ENCODE measurements at places on chromosomes 13 and 19. TPM values are rescaled to one million over a fixed set of nuclear protein-coding genes. Genes with fewer than 3 reads are reported as not detected.
A peak's percentile ranks its signal among the peaks of the same experiment; 100 is the strongest.

Gene MAB21L1
- 2.9 TPM for total RNA-seq

Gene ELSPBP1
- not detected for total RNA-seq

Gene OR10H1
- total RNA-seq: not detected

Gene STRN4
- 42.5 TPM for total RNA-seq

Gene NLRP5
- total RNA-seq: not detected

Gene GPR180
- 6.8 TPM for total RNA-seq

Gene NDUFA7
- total RNA-seq: 21.0 TPM

Gene ZNF506
- total RNA-seq: 27.6 TPM

Gene PCDH9
- 11.4 TPM for total RNA-seq

DNA sequence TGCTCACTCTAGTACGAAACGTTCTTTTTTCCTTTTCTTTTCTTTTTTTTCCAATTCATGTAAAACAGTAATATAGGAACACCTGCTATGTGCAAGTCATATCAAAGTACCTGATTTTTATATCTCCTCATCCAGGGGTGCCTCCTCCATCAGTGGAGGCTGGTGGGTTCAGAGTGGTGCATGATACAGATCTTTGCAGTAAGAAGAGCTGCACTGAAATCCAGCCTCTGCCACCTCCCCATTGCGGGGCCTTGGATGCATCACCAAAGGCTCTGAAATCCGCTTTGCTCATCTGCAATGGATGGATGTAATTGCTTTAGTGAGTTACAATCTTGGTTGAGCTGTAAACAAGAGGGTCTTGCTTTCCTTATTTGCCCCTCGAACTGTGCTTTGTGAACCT lies 38.3 kb downstream of the GPR12 start:
- no peak for DNase-seq

- DNase-seq: no peak
Measured at GRCh38 chr19:29837996-29838395, 26.2 kb downstream of the CCNE1 start.

- no peak for DNase-seq
Measured at GRCh38 chr19:12953799-12954611, 3.0 kb downstream of the GADD45GIP1 start.

- DNase-seq: no peak
Measured at GRCh38 chr13:93218583-93218982, 8.0 kb upstream of the GPC6 start.

GRCh38 chr13:50914848-50915247 lies 5.3 kb downstream of the RNASEH2B start:
- no peak for DNase-seq

DNA sequence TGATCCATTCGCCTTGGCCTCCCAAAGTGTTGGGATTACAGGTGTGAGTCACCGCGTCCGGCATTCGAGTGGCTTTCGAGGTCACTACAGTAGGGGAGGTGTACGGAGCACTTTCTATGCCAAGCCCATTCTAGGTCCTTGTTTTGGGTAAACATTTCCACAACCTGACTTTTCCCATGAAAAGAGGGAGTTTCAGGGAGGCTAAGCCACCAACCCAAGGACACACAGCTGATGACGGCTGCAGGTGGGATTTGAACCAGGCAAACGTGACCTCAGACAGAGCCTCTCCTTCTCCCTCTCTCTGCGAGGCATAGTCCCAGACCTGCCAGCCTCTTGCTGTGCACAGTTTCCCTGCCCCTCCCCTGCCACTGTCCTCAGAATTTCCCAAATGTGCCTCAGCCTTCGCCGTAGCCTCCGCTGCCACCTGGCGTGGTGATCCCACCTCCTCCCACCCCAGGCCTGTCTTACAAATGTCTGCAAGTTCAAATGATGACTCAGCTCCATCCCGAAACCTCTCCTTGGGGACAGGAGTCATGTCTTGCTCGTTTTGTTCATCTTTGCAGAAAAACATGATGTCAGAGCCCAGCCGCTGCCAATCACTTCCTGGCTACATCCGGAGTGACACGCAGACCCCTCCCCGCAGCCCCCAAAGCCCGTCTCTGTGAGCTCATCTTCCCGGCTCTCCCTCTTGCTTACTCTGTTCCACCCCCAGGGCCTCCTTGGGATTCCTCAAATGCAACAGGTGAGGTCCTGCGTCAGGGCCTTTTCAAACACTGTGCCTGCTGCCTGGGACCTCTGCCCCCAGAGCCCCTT lies 6.6 kb upstream of the GADD45B start:
- DNase-seq: no peak

DNA sequence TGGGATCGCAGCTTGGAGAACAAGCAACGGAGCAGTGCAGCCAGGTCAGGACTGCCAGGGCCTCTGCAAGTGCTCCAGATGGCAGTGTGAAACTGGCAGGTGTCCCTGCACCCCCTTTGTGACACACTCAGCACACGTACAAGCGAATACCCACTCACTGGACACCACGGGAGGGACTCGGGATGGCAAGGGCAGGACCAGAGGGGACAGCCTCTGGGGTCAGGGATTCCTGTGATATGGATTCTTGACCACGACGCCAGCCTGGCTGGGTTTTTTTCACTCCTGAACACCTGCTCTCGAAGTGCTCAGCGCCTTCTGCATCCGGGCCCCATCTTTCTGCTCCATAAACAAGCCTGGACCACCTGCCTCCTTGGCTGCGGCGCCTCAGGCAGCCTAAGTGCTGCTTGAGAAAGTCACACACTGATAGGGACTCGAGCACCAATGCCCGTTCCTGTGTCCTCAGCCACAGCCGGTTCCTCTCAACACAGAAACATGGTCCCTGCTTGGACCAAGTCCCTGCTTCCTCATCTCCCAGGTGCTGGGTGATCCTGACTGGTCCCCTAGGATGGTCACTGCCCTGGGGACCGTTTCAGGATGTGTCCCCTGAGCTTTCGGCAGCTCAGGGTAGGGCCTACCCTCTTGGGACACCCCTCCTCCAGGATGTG lies 22.0 kb downstream of the ELAVL1 start:
- no peak for DNase-seq

GRCh38 chr13:48400850-48401291 lies 12.0 kb downstream of the LPAR6 start:
- no peak for DNase-seq

DNA sequence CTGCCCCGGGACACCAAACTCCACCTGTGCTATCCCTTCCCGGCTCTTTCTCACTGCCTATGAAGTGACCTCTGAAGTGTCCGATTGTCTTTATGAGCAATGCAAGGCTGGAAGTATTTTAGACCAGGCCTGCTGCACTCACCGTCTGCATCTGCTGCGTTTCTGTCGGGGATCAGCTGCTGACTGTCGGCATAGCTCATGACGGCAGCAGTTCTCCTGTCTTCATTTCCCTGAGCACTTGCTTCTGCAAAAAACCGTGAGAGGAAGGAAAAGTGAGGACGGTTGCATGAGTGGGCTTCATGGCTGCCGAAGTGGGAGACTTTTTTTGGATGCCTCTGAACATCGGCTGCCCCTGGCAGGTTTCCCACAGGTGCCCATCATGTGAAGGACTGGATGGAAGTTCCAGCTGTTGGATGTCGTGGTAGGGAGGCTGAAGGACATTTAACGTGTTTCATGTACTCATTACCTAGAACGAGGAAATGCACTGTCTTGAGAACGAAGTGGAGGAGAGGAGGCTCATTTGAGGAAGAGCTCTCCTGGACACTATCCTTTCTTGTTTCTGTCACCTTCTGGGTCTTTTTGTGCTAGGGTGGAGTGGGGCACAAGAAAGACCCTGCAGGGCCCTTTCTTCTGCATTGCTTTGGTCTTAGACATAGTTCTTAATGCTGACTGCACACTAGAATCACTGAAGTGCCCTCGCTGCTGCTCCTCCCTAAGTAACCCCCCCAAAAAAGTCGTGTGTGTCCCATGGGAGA lies 94.7 kb downstream of the RNASEH2B start:
- DNase-seq: peak; percentile 57

DNA sequence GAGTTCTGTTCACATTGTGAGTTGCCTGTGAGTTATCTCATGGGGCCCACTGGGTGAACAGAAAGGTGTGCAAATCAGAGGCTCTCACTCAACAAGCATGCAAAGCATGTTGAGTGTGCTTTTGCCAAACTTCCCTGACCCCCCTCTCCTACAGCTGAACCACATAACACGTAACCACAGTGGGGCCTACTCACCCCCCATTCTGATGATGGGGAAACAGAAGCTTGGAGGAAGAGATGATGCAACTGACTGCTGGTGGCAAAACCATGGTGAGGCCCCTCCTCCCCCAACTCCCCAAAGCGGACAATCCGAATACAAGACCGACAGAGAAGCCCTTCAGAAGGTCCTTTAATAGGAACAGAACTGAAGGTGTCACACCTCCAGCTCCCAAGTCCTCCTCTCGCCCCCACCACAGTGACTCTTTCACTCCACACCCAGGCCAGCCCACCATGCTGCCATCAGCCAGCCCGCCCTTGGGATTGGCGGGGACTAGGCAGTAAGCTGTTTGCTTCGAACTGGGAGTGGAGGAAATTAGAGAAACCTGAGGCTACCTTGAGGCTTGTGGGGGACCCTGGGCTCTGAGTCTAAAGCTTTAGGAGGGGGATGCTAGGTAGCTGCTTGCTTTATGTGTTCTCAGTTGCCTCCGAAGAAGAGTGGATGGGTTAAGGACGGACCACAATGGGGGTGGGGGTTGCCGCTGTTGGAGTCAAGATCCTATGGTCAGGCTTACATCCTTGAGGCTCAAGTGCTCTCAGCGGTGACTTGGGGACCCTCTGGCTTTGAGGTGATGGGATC lies 3.8 kb downstream of the ZNF784 start:
- no peak for DNase-seq

- DNase-seq: no peak
Measured at GRCh38 chr19:18017275-18018083, 9.5 kb downstream of the ARRDC2 start.

GRCh38 chr19:54026656-54027055 lies 35.2 kb downstream of the CACNG6 start:
- no peak for DNase-seq

DNA sequence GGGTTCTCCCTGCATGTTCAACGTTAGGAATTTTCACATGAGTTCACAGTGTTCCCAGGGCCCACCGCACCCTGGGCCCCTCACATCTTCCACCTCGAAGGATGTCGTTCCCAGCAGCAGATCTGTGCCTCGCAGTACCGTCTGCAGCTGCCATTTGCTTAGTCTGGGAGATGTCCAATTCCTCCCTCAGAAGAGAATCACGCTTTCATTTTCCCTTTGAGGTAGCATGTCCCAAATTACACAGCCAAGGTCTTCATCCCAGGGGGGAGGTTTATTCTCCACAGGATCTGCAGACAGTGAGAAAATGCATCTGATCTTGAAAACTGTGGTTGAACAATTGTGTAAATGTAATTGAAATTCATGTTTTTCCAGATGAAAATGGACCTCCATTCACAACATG lies 150.2 kb downstream of the DCT start:
- DNase-seq: peak; percentile 69

GRCh38 chr13:37944869-37945442 lies 75.4 kb upstream of the TRPC4 start:
- no peak for DNase-seq

DNA sequence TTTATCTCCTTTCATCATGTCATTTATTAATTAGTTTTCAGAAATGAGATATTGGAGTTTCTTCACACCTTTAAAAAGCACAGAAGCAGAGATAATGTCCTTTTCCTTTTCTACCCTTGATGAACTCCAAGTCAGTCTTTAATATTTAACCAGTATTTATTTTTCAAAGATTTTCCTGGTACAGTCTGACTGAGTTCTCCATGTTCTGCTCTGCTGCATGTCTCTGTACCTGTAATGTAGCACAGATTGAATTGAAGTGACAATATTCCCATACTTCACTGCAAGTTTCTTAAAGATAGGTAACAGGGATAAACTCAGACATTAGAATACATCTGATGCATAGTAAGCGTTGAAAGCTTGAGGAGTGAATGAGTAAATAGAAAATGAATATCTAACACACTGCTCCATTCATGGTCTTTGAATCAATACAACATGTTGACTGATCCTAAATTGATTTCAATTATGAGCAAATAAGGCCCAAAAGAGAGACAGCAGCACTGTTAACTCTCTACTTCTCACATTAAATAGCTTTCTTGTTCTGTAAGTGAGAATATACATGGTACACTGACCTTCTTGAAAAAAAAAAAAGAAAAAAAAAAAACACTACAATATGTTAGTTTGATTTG lies 1323.6 kb upstream of the PRR20A start:
- no peak for DNase-seq

GRCh38 chr19:1389033-1389940 lies 5.6 kb downstream of the NDUFS7 start:
- DNase-seq: no peak

- DNase-seq: no peak
Measured at GRCh38 chr19:55352549-55353145, 1.9 kb downstream of the COX6B2 start.

DNA sequence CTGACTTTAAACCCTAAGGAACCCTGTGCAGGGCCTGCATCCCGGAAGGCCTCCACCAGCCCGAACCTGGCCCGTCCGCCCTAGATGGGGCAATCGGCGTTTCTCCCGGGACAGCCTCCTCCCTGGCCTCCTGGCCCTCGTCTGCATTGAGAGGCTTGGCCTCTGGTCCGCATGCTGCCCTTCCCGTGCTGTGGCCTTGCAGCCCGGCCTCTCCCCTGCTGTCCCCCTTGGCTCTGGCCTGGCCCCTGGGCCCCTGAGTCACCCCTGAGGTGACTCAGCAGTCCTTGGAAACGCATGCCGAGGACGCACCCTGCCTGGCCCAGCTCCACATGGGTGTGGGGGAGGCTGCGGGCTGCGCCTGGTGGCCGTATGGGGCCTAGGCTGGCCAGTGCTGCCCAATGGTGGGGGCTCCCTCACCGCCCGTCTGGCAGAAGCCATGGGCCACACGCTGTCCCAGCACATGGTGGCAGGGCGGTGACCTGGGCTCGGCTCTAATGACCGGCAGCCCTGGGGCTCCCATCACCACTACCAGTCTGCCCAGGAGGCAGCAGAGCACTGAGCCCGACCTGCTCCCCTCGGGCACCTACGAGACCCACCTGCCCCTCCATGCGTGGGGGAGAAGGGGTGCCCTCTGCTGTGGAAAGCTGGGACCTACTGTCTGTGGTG lies 25.7 kb downstream of the SH3GL1 start:
- DNase-seq: peak; percentile 93
